Activated naive CD4-positive, alpha-beta T cell treated with anti-CD3 and anti-CD28 coated beads, Interleukin-2, amount 50 U/mL, for 16 hours (primary cell): ENCODE measurements at places on chromosomes 3 and 15.

DNA sequence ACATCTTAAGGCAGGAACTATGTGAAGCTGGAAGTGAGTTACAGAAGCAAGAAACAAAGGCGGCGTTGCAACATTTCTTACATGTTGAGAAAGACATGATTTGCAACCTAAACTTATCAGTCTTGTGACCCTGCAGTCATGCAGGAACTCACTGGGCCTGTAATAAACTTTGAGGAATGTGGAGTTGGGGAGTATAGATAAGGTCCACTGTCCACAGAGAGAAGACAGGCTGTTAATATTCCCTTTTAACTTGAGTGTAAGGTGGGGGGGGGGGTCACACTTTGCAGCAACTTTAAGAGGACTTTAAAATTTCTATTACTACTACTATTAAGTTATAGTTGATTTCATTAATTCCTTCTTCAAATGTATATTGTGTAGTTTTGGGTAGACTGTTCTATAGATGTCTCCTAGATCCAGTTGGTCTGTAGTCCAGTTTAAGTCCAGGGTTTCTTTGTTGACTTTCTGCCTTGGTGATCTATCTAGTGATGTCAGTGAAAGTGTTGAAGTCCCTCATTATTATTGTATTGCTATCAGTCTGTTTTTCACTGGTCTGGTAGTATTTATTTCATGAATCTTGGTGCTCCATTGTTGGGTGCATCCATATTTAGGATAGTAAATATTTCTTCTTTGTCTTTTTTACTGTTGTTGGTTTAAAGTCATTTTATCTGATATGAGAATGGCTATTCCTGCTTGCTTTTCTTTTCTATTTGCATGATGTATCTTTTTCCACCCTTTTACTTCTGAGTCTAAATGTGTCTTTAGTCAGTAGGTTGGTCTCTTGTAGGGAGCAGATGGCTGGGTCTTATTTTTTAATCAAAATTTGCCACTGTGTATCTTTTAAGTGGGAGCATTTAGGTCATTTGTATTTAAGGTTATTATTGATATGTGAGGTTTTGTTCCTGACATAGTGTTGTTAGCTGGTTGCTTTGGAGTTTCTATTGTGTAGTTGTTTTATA, 15.6 kb upstream of the FAM98B start:
- no peak for DNase-seq

DNA sequence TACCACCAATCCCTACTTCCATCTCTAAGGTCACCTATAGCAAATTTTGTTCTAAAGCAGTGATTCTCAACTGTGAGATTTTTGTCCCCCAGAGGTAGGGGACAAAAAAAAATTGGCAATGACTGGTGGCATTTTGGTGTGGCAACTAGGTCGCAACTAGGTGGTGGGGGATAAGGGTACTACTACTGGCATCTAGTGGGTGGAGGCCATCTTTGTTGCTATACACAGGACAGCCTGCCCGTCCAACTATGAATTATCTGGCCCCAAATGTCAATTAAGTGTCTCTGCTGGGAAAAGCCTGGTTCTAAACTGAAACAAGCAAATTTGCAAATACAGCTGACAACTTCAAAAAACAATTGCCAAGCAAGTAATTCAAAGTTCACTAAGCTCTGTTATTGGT, 1.4 kb downstream of the MTMR10 start:
- DNase-seq = no peak

DNA sequence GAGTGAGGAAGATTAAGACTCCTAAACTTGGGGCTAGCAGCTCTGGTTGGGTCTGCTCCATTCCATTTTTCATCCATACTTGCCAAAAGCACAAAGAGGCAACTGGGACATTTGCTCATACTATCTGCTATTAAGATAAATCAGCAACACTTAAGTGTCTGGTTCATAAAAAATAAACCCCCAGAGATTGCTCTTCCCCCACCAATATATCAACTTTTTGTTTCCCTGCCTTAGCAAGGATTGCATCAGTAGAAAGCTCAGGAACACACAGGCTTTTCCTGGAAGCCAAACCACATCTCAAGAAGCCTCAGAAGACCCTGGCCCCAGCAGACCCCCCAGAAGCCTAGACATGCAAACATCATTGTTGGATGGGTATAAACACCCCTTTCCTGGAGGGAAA, 232.4 kb upstream of the WNT5A start:
- DNase-seq = no peak

GRCh38 chr15:70584838-70585706, 178.3 kb downstream of the UACA start:
- DNase-seq = peak; percentile 69

DNA sequence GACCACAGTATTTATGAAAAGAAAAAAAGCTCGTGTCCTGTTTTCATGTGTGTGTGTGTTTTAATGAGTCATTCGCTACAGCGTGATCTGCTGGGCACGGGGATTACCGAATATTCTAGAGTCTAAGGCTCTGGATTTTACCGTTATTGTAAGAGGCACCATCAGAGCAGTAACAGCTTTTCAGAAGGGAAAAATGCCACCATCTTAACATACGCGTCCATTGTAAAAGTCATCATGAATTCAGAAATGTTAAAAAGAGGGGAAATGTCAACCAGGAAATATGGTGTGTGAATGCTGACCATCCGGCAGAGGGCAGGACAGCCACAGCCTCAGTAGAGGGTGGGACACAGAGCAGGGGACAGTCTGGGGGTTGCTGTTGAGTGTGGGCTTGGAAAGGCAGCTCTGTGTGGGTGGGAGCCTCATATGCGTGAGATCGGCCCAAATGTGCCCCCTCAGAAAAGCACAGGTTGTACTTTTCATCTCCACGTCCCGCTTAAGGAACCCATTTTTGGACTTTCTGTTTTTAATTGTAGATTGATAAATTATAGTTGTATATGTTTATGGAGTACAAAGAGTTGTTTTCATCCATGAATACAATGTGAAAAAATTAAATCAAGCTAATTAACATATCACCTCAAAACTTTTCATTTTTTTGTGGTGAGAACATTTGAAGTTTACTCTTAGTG, 69.6 kb downstream of the ASB7 start:
- DNase-seq = no peak

DNA sequence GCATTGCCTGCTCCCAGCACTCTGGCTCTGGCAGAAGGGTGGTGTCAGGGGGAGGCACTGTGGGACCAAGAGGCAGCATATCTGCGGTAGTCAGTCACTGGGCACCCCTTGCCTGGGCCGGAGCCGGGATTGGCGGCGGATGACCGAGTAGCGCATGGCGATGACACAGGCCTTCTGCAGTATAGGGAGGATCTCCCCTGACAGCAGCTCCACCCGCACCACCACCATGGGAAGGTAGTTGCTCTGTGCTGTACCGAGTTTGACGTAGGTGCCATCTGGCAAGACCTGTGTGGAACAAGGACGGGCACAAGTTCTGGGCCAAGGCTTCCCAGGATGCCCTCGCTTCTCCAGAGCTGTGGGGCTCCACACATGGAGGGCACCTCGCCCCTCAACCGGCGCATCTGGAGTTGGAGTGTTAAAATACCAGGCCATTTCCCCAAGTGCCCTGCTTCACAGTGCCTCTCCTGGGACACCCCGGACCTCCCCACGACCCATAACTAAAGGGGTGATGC, 6.6 kb downstream of the ACOX2 start:
- DNase-seq = no peak

- DNase-seq = no peak
Observed at GRCh38 chr15:22224241-22224671, 143.9 kb downstream of the OR4M2 start.

GRCh38 chr3:186108941-186109865, at the start of gene ETV5:
ETV5 (minus strand) TSS chr3:186109089; CDS start chr3:186105868, 3,221 bp downstream.
- DNase-seq = peak; percentile 93

DNA sequence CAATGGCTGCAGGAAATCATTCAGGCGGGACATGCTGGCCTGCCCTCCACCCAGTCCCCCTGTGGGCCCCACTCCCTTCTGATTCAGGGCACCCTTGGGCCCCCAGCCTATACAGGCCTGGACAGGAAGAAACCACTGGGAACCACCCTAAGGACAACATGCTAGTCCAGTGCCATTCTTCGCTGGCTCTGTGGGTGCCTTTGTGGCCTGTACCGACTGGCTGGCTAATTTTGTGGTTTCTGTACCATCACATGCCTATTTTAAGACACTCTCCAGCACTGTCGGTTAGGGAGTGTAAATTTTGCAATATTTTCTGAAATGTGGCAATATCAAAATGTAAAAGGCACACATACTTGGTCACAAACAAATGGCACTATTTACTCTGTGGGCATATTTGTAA, 61.4 kb upstream of the POLG start:
- no peak for DNase-seq

GRCh38 chr3:43014956-43015355, 35.8 kb downstream of the GASK1A start:
- no peak for DNase-seq

- no peak for DNase-seq
Observed at GRCh38 chr15:71777216-71777943, 33.0 kb upstream of the NR2E3 start.

DNA sequence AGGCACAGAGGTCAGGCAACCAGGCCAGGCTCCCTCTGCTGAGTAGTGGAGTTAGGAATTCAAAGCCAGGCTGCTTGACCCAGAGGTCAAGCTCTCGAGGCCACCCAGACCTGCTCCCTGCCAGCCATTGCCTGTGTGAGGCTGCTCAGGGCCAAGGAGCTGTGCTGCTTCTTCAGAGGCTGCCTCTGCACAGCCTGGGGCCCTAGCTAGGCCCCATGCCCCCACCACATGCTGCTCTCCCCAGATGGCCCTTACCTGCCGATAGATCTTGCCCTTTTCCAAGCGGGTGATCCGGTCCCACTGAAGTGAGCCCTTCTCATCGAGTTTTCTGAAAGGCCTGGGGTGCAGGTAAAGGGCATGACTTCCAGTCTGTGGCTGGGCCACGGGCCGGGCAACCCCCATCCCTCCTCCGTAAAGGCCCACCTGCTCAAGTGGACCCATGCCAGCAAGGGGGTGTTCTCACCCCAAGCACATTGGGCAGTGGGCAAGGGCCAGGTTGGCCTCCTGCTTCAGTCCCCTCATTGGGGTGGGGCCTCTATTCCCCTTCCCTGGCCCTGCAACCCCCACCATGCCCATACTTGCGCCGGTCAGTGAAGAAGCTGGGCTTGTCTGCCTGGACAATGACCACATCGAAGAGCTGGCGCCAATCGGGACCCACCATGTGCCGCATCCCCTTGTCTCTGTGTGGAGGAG, 6.5 kb downstream of the NT5DC2 start:
- no peak for DNase-seq

DNA sequence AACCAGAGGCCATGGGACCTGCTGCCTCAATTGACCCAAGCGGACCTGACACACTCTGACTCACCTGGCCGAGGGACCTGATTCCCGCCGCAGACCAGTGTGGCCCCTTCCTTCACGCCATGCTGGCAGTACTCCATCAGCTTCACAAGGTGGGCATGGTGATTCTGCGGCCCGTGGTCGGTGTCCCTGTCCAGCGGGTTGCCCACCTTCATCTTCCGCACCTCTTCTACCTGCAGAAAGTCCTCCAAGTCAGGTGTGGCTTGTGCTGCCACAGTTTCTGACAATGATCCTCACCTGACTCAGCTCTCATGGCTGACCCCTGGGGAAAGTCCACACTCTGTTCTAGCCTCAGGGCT, 25.9 kb upstream of the SLC41A3 start:
- no peak for DNase-seq

DNA sequence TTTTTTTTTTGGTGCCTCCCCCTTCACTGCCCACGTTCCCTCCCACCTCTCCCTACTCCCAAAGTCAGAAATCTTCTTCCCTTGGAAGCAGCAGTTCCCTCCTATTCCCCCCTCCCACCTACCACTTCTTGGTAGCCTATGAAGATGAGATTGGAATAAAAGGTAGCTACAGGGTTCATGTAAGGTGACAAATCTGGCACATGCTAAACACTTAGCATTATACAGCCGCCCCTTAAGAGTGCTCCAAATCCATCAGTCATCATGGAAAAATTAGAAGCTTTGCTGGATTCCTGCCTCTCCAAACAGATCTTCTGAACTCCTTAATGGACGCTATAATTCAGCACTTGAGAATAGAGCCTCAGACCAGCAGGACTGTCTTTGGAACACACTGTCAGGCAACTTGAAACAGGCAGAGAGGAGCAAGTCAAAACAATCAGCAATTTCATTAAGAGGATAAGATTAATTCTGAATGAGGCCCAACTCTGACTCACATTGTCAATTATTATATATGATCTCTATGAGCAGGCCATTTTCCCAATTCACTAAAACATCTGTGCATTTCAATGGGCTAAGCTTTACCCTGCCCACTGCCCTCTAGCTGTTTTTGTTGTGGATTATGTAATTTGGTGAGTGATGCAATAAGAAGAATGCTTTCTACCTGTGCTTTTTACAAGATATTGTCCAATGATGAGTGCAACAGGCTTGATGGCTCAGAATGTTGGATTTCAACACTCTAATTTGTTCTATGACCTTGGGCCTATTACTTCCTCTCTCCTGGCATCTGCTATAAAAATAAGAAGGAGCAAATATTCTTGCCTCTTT, 34.6 kb upstream of the SPRED1 start:
- no peak for DNase-seq

DNA sequence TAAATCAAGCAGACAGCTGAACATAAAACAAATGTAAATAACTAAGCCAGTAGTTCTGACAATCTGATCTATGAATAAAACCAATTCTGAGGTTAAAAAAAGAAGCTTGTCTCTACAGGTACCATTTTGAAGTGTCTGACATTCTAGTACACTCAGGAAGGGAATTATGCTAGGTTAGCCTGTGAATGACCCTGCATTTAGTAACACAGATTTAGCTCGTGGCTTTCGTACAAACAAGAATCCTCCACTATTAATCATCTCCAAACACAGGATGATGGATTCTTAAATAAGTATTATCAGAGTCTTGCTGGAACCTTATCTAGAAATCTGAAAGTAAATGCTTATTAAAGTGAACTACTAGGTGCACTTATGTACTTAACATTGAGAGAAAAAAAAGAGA, 1120.1 kb downstream of the ROBO1 start:
- no peak for DNase-seq

DNA sequence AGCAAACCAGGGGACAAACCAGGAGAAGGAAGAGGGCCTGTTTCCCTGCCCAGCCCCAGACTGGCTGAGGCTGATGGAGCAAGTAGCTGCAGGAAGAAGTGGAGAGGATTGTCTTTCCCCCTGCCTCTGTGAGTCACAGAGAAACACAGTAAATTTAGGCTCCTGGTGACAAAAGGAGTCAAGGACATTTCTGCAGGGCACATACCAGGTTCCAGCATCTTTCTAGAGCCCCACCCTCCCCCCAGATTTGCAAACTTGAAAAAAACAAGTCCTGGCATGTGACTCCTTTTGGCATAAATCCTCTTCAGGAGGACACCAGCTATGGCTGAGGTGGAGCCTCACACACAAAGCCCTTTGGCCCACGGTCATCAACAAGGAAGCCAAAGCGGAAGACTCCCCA, 17.8 kb downstream of the PLD1 start:
- DNase-seq = no peak

- no peak for DNase-seq
Observed at GRCh38 chr3:72177075-72178050, 392.4 kb upstream of the PROK2 start.

- no peak for DNase-seq
Observed at GRCh38 chr3:134252766-134253165, 2.1 kb upstream of the RYK start.

GRCh38 chr3:37024092-37024491, 30.8 kb downstream of the MLH1 start:
- DNase-seq = no peak

GRCh38 chr3:11438646-11439045, 166.4 kb downstream of the ATG7 start:
- DNase-seq = no peak
